ENCODE measurements at places on chromosomes 11 and 22.

GRCh38 chr22:48320683-48321451, 1506.8 kb downstream of the BRD1 start:
- DNase-seq: no peak

GRCh38 chr11:46352063-46352841, 5.0 kb downstream of the DGKZ start:
- DNase-seq: peak; percentile 88

DNA sequence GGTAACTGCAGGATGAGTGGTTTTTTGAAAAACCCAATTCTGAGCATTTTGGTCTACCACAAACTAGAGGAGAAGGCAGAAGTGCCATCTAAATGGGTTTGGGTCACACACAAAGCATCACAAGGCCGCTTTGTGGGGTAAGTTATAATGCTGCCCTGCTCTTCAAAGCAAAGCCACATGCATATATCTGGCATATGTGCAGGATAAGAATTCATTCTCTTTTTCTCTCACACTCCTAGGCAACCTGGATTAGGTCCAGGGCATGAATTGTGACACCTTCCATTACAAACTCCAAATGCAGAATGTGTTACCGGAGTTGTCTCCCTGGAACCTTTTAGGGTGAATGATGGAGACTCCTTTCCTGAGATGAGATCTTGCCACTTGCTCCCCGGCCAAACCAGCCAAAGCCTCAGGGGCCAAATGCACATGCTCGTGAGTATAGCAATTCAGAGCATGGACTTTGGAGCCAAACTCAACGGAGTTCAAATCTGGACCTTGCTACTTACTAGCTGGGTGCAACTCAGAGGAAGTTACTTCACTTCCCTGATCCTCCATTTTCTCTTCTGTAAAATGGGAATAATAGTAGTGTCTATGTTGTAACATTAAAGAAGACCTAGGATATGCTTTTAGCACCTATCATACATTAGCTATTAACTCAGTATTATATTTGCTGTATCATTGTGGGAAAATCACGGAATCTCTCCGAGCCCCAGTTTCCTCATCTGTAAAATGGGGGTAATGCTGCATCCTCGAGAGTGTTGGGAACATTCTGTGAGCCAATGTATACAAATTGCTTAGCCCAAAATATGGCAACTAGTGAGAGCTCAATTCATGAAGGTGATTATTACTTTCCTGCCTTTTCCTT, 96.6 kb downstream of the COMMD9 start:
- no peak for DNase-seq

DNA sequence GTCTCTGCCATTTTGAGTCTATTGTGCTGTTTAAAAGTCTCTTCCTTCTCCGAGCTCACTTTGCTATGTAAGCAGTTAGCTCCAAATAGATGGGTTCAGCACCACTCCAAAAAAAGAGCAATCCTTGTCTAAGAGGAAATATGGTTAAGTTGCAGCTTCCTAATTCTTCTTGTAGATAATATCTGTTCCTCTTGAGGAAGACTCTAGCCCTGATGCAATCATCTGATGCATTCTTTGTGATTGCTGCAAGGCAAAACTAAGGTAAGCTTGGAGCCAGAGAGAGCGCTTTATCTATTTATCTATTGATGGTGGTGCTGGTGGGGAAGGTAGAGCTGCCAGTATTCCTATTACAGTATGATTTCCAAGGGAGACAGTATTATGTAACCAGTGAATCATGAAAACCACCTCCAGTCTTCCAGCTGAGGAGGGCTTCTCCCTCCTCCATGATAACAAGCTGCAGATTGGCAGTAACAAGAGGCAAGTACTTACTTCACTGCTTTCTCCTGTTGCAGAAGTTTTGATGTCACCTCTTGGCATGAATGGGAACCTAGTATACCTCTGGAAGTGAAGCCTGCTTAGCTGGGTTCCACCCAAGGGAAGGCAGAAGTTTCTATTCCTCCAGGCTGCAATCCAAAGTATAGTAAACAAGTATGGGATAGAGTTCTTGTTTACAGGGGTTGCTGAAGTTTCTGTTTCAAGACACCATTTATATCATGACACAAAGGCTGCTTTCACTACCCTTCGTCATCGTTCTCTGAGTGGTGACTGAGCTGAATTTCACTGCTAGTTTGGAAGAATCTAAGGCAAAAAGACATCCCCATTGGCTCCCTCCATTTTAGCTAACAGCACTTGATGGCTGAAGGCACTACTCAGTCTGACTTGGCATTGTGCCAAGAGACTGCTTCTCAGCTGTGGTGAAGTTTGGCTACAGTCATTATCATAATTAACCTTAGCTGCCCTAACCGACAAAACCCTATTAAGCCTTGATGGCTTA, 49.7 kb downstream of the FDX1 start:
- DNase-seq: no peak

DNA sequence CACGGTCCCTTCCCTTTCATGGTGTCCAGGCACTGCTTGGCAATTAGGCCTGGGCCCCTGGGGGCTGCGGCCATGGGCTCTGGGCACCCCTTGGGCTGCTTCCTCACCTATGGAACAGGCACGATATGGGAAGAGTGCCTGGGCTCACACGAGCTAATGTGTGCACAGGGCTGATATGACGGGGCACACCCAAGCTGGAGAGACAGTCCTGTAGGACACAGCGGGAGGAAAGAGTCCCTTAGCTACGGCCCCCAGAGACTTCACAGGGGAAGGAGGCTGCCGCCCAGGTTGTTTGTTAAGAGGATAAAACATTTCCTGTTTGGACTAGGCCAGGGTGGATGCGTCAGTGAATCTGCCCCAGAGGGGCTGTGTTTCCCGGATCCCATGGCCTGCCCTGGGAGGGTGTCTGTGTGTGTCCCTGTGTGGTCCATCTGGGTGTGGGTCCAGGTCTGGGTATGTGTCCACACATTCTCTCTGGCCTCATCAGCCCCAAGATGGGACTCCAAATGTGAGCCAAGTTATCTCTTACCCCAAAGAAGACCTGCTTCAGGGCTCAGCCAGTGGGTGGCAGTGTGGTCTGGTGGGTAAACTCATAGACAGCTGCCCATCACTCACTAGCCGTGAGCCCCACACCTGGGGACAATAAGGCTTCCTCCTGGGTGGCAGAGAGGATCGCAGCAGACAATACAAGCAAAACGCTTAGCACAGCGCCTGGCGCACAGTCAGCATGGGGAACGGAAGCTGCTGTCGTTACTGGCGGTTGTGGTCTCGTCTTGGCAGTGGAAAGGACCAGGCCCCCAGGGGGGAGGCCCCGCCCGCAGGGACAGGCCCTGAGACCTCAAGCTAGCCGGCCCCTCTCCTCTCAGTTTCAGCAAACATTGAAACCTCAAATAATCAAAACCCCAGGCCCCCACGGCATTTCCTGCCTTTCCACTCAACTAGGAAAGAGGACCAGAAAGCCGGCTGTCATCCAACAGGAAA, 3.2 kb upstream of the EMID1 start:
- DNase-seq: peak; percentile 35

- DNase-seq: no peak
These were observed 31.2 kb upstream of the SMIM35 start for GRCh38 chr11:118117790-118118601.

DNA sequence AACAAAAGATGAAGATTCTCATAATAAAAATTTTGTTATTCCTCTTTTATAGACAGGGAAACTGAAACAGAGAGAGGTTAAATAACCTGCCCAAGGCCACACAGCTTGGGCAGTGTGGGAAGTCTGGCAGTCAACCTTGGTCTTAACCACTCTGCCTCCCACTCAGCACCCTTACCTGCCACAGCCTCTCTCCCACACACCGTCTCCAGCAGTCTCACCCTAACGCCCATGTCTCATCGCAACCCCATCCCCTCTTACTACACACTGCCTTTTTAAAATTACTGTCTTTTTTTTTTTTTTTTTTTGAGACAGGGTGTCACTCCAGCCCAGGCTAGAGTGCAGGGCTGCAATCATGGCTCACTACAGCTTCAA, 25.0 kb downstream of the ARRB1 start:
- no peak for DNase-seq

DNA sequence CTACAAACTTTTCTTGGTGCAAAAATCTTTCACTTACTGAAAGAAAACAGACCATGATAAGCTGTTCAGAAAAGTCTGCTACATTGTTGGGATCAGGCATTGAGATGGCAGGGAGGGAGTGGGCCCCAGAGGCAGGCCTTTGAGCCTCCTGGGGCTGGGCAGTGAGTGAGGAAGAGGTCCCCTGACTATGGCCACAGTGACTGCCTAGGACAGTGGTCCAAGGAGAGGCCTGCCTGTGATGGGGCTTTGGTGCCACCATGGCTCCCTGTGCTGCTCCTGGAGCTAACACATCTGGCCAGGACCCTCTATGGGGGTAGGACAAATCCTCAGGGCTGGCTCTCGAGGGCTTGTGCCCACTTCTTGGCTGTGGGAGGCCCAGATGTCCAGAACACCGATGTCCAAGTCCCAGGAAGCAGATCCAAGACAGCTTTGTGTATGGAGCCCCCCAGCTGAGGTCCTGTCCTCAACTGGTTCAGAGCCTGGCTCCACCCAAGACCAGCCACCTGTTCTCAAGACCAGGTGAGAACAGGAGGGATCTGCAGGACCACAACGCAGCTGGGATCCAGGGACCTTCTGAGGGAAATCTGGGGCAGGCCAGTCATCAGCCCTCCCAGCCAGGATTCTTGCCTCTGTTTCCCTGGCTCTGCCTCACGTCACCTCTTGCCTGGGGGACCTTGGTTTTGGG, 36.9 kb downstream of the PPM1F start:
- DNase-seq: no peak

DNA sequence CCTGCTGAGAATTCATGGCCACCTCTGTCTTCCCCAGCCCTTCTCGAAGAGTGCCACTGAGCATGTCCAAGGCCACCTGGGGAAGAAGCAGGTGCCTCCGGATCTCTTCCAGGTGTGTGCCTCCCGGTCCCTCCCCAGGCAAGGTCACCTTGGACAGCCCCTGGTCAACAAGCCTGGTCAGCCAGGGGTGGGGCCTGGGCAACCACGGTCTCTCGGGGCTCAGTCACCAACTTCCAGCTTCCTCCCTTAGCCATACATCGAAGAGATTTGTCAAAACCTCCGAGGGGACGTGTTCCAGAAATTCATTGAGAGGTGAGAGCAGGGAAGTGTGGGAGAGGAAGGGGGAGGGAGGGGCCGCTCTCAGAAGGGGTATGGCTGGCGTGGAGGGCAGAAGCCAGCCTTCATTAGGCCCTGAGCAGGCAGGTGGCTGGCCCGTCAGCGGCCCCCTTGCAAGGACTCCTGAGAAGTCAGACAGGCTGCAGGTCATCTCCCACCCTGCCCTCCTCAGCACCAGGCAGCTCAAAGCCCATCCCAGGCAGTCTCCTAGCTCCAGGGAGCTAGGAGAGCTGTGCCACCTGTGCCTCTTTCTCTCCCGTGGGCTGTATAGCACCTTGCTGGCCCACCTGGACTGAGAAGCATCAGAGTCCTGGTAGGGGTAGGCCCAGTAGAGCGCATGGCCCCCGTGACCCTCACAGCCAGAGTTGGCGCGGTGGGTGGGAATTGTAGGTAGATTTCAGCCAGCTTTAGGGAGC, 9.3 kb upstream of the ANKRD13D start:
- DNase-seq: no peak

- DNase-seq: no peak
These were observed 288 bp upstream of the KRTAP5-8 start for GRCh38 chr11:71537537-71537936.

DNA sequence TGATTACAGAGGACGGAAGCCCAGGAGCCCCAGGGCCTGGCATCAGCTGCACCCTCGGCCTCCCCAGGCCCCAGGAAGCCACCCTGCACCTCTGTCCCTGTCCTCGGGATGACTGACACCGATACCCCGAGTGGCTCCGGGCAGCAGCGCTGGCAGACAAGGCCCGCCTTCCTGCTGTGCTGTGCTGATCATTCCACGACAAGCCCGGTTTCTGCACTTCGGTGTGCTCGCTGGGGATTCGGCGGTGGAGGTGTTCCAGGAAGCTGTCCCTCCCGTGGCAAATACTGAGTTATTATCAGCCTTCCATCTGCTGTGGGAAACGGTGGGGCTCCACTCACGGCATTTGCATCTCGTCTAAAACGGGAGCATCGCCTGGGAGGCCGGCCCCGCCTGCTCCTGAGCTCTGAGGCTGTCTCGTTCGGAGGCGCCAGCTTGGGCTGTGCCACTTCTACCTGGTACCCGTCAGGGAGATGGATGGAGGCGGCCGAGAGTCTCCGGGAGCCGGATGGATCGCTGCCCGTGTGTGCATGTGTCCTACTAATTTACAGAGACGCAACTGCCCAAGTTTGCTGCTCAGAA, 506.1 kb downstream of the BRD1 start:
- DNase-seq: no peak

GRCh38 chr11:57974848-57975601, 48.7 kb upstream of the OR9Q1 start:
- DNase-seq: no peak

- no peak for DNase-seq
These were observed 80.7 kb upstream of the PPARA start for GRCh38 chr22:46069521-46070214.

GRCh38 chr11:2789791-2790567, 90.2 kb upstream of the KCNQ1OT1 start:
- DNase-seq: no peak

- no peak for DNase-seq
These were observed 48.8 kb downstream of the MN1 start for GRCh38 chr22:27752771-27753170.

DNA sequence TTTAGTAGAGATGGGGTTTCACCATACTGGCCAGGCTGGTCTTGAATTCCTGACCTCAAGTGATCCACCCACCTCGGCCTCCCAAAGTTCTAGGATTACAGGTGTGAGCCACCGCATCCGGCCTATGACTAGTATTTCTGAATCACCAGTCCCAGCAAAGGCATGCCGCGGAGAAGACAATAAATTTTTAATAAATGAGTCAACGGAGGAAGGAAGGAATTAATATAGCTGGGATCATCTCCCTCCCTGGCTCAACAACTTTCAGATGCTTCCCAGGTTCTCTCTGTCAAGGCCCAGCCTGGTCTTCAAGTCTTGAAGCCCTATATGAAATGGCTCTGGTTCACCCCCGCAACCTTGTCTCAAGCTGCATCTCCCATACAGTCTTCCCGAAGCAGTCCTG, 45.7 kb downstream of the CYTH4 start:
- no peak for DNase-seq

- DNase-seq: no peak
These were observed 133.4 kb downstream of the DBX1 start for GRCh38 chr11:20026629-20027555.

DNA sequence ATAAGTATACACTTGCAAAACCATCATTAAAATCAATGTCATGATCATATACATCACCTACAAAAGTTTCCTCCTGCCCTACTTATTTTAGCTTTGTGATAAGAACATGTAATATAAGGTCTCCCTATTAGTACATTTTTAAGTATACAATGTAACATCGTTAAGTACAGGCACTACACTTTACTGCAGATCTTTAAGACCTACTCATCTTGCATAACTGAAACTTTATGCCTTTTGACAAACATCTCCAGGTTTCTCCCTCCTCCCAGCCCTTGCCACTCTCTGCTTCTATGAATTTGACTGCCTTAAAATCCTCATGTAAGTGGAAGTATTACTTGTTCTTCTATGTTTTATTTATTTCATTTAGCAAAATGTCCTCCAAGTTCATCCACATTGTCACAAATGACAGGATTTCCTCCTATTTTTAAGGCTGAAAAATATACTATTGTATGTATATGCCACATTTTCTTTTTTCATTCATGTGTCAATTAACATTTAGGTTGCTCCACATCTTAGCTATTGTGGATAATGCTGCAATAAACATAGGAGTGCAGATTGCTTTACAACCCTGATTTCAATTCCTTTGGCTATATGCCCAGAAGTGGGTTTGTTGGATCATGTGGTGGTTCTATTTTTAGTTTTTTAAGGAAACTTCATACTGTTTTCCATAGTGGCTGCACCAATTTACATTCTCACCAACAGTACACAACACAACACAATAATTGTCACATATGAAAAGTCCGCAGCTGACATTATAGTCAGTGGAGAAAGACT, 471.1 kb upstream of the ANO3 start:
- no peak for DNase-seq

- peak; percentile 32 for DNase-seq
These were observed 8.8 kb upstream of the CUL5 start for GRCh38 chr11:107999759-108000455.

All from CD4-positive, alpha-beta T cell treated with Interleukin-4 for 4 hours (primary cell).